ENCODE measurements at places on chromosomes 12 and 14.

DNA sequence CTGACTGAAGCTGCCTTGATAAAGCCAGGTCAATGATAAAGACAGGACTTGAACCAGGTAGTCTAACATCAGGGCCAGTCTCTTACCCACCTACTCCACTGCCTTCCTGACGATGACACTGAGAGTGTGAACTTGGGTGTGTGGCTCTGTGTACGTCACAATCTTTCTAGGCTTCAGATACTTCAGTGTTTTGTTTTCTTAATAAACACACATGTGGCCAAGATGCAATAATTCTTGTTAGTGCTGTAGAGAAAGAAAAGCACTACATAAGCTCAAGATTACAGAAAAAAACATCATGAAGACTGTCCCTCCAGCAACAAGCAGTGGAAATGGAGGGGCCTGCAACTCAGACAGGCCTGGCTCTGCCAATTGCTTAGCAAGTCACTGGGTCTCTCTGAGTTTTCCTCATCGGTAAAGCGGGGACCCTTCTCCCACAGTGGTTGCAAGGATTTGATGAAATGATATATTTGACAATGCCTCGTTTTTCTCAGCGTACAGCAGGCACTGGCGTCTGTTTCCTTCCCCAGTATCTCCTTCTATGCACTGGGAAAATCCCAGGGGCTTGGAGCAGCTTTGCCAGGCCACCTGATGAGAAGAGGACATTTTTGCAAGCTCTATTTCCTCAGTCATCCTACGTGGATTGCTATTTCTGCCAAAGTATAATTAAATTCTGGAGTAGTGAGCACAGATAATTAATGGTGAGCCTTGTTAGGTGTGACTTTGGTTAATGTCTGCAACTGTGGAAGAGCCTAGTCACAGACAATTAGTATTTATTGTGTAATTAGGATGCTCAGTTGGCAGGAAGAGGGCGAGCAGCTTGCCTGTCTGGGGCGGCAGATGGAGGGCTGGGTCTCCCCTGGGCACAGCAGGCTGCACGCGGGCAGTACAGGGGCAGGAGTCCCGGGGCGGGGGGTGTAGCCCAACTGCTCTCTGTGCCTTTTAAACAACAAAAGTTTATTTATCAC is 55.8 kb upstream of the CHGA start:
- DNase-seq = no peak

GRCh38 chr14:93019970-93020369 is 95.8 kb downstream of the ITPK1 start:
- DNase-seq = no peak

GRCh38 chr12:47558625-47559345 is 147.0 kb downstream of the RPAP3 start:
- DNase-seq = no peak

GRCh38 chr14:102822311-102822863 is 45.1 kb downstream of the TRAF3 start:
- DNase-seq = no peak

- DNase-seq = no peak
Observed at GRCh38 chr12:24584032-24584675, 364.7 kb downstream of the BCAT1 start.

DNA sequence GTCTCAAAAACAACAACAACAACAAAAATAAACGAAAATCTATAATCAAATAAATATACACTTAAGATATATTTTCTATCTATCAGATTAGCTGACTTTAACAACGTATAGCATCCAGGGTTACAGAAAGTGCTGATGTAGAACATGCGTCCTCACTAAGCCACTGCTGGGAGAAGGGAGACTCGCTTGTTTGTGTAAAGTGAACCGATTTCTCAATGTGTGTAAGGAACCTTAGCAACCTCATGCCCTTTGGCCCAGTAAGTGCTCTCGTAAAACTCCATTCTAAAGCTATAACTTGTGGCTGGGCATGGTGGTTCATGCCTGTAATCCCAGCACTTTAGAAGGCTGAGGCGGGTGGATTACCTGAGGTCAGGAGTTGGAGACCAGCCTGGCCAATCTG is 23.8 kb downstream of the NFKBIA start:
- DNase-seq = no peak

- no peak for DNase-seq
Observed at GRCh38 chr14:21369949-21370679, 13.7 kb downstream of the SUPT16H start.

Data from left kidney (tissue), 8 donors.